Ovary (tissue), 10 donors: ENCODE measurements at places on chromosomes 7 and 10. TPM values are rescaled to one million over a fixed set of nuclear protein-coding genes. Genes with fewer than 3 reads are reported as not detected.

DNA sequence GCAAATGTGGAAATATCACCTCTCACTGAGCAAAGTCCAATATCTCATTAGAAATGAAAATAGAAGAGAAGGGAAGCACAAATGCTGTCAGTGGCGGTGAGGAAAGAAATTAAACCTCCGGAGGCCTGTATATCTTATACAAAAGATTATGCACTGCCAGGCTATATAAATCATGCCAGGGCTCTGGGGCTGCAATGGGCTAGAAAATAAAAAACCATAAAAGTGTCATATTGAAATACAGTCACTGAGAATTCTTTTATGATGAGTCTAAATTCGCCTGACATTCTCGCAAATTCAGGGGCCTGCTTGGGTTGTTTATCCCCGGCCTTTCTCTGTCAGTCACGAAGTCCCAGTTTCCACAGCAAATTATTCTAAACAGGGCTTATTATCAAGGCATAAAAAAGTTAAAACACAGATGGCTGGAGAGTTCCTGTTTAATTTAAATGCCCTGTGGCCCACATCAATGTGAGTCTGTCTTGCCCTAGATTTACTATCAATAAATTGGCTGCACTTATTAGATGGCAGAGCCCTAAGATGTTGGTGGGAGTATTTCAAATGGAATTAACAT is 193.8 kb downstream of the SNX10 start:
- H3K27me3 ChIP-seq: no peaks in the 10 kb centered on the region
- H3K27ac ChIP-seq: no peak overlapping the region
- DNase-seq: no peak

SP4 gene
- total RNA-seq: 17.7 TPM

DNA sequence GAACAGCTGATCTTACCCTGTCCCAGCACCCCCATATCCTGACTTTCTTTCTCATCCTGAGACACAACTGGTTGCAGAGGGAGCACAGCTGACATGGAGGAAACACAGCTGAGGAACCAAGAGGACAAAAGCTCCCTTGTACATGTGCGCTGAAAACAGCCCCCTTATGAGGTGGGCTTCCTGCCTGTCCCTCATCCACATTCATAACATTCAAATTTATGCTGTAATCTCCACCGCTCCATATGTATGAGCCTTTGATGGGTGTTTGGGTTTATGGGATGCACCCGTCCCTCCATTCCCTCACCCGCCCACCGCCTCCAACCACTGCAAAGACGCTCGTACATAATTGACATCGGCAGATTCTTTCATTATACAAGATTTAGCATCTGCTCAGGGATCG is 49.6 kb upstream of the BTRC start:
- H3K4me3 ChIP-seq: no peak overlapping the region
- no peaks in the 10 kb centered on the region for H3K27me3 ChIP-seq
- no peaks in the 10 kb centered on the region for H3K4me1 ChIP-seq
- H3K36me3 ChIP-seq: no peaks in the 10 kb centered on the region
- DNase-seq: no peak

FZD1 gene
- total RNA-seq: 21.8 TPM

- no peak overlapping the region for H3K27ac ChIP-seq
- no peaks in the 10 kb centered on the region for H3K36me3 ChIP-seq
- no peak for DNase-seq
- H3K27me3 ChIP-seq: no peaks in the 10 kb centered on the region
- H3K4me1 ChIP-seq: no peaks in the 10 kb centered on the region
Measured at GRCh38 chr7:147567043-147567442, 1023.5 kb upstream of the C7orf33 start.

DNA sequence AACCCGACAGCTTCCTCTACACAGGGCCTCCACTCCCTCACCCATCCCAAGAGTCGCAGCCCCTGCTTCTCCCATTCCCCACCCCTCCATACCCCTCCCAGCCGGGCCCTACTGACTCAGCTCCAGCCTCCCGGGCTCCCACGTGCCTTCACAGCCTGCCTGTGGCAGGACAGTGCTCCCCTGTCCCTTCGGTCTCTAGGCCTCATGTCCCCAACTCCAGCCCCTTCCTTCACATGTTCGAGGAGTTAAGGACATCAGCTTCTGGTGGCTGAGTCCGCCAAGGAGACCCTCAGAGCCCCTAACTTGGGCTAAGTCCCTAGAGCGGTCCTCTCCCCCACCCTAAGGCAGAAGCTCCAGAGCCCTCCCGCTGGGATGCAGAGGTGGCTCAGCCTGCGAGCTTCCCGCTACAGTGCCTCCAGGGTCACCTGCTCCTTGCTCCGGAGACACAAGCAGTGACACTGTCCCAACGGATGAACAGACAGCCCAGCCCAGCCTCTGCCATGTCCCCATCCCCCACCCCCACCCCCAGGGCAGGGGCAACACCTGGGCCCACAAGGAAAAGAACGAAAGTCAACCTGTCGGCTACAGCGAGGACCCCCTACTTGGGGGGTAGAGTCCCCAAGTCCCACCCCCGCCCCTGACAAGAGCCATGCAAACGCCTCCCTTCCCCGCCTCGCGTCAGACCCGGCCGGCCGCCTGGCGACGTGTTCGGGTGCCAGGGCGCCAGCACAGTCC is 716 bp downstream of the SMARCD3 start:
- H3K27ac ChIP-seq: peak overlapping the region; percentile 99
- no peaks in the 10 kb centered on the region for H3K27me3 ChIP-seq
- no peak for DNase-seq
- peaks cover 28% of the 10 kb centered on the region for H3K4me1 ChIP-seq
- peak overlapping the region; percentile 51 for H3K4me3 ChIP-seq

DNA sequence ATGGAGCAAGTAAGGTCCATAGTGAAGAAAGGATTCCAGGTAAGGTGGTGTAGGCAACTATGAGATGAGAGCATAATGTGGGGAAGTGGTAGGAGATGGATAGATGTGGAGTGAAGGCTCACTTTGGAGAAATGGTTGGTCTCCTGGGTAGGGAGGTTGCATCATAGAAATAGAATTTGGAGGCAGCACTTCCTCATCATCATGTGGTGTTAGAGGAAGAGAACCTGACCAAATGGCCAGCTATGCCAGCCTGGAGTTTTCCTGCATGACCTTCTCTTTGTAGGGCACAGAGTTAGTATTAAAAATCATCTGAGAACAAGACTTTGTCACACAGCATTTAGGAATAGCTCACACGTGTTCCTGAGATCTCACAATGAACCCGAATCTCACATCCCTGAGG is 126.7 kb upstream of the CXCL12 start:
- H3K4me3 ChIP-seq: no peak overlapping the region
- H3K27ac ChIP-seq: no peak overlapping the region
- H3K4me1 ChIP-seq: no peaks in the 10 kb centered on the region
- H3K27me3 ChIP-seq: no peaks in the 10 kb centered on the region

GRCh38 chr7:100098913-100099312 is 2.3 kb downstream of the MCM7 start:
- H3K27ac ChIP-seq: no peak overlapping the region
- no peak for DNase-seq
- H3K27me3 ChIP-seq: no peaks in the 10 kb centered on the region
- H3K4me3 ChIP-seq: no peak overlapping the region

- H3K27ac ChIP-seq: no peak overlapping the region
- H3K27me3 ChIP-seq: no peaks in the 10 kb centered on the region
- H3K4me3 ChIP-seq: no peak overlapping the region
- H3K4me1 ChIP-seq: peaks cover 4% of the 10 kb centered on the region
- H3K36me3 ChIP-seq: no peaks in the 10 kb centered on the region
Measured at GRCh38 chr10:69883310-69884023, 81.8 kb downstream of the COL13A1 start.

CLCN1 gene
- total RNA-seq: not detected

SFRP4 gene
- total RNA-seq: 45.7 TPM

GARIN1A gene
- 0.36 TPM for total RNA-seq

DNA sequence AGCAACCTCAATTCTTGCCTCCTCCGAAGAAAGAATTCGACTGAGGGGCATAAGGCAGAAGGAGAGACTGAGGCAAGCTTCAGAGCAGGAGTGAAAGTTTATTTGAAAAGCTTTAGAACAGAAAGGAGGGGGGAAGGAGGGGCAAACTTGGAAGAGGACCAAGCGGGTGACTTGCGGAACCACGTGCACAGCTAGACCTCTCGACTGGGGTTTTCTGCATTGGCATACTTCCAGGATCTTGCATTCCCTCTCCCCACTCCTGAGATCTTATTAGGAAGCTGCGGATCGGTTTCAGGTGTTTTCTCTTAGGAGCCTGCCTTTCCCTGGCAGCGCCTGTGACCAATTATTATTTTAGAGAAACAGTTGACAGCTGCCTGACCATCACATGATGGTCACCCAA is 20.3 kb upstream of the CPXM2 start:
- no peaks in the 10 kb centered on the region for H3K36me3 ChIP-seq
- H3K27me3 ChIP-seq: no peaks in the 10 kb centered on the region
- no peak overlapping the region for H3K27ac ChIP-seq
